ENCODE measurements at places on chromosomes 7 and 10.

DNA sequence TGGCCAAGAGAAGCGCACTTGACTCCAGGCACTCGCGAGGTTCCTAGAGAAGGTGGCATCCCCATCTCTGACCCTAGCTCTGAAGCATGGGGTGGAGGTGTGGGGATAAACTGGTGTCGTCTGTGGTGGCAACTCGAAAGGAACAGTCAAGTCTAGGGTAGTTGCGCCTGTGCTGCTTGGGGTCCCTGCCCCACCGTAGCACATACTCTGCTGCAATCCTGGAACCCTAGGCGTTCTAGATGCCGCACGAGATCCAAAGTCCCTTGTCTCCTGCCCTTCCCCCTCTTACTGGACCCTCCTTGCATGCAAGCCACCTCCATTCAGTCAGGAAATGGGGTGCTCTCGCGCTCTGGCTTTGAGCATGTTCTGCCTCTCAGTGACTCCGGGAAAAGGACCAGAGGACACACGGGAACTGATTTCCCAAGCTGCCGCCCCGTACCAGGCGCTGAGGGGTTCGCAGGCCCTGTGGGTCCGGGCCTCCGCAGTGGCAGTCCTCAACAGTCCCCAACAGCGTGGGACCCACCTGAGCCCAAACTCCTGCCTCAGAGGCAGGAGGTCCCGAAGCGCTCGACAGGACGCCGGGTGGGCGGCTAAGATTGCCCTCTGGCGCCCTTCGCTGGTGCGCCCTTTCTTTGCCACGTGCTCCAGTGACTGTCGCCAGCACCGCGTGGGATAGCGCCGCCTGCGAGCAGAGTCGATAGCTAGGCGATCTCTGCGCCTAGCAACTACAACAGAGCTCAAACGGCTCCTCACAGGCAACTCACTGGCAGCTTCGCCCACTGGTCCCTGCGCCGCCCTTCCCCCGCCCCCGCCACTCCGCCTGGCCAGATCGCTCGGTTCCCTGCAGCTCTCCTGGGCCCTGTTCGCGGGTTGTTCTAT, 452.0 kb downstream of the REEP3 start:
- no peak overlapping the region for H3K4me3 ChIP-seq
- no peak overlapping the region for H3K27ac ChIP-seq
- H3K4me1 ChIP-seq, result peaks cover 3% of the 10 kb centered on the region
- no peaks in the 10 kb centered on the region for H3K27me3 ChIP-seq
- no peaks in the 10 kb centered on the region for H3K36me3 ChIP-seq

- H3K4me1 ChIP-seq, result peaks cover 41% of the 10 kb centered on the region
- H3K27me3 ChIP-seq, result no peaks in the 10 kb centered on the region
- DNase-seq, result peak; percentile 18
- H3K36me3 ChIP-seq, result peaks cover 17% of the 10 kb centered on the region
Measured at GRCh38 chr10:21740989-21741388, 207.0 kb downstream of the MLLT10 start.

- no peaks in the 10 kb centered on the region for H3K27me3 ChIP-seq
- peak overlapping the region; percentile 79 for H3K27ac ChIP-seq
- H3K36me3 ChIP-seq, result peaks cover 18% of the 10 kb centered on the region
- H3K4me1 ChIP-seq, result peaks cover 32% of the 10 kb centered on the region
- DNase-seq, result no peak
- H3K4me3 ChIP-seq, result no peak overlapping the region
Measured at GRCh38 chr10:43160046-43160920, 22.0 kb downstream of the CSGALNACT2 start.

DNA sequence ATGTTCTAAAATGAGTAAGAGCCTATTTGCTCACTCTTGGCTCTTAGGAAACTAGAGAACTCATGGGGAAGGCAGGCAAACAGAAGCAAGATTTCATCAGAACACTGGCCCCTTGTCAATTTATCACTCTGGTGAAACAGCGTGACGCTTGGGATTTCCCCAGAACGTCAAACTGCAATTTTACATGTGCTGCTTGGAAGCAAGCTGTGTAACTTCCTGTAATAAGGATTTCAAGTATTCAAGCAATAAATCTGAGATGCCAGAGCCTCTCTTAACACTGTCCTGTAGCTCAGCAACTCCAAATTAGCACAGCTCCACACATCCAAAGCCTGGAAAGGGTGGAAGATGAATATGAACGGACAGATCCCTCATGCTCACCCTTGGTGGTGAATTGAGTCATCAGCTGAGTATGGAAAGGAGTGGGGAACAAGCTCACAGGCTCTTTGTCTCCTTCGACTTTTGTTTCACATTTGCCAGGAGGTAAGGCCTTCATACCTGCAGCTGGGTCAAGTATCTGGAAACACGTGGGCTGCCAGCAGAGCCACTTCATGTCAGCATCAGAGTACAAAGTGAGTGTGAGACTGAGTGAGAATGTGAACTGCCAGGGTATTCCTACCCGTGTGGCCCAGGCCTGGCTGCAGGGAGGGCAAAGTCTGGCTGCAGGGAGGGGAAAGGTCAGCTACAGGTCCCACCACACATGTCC, 140.4 kb upstream of the NAMPT start:
- H3K27ac ChIP-seq, result peak overlapping the region; percentile 90
- DNase-seq, result peak; percentile 15
- peaks cover 27% of the 10 kb centered on the region for H3K27me3 ChIP-seq
- H3K36me3 ChIP-seq, result peaks cover 2% of the 10 kb centered on the region
- peak overlapping the region; percentile 21 for H3K4me3 ChIP-seq

- H3K4me3 ChIP-seq, result no peak overlapping the region
- no peaks in the 10 kb centered on the region for H3K4me1 ChIP-seq
- H3K27me3 ChIP-seq, result no peaks in the 10 kb centered on the region
- H3K36me3 ChIP-seq, result no peaks in the 10 kb centered on the region
Measured at GRCh38 chr10:56679578-56679977, 318.5 kb upstream of the ZWINT start.

GRCh38 chr7:11667810-11668185, 164.2 kb downstream of the THSD7A start:
- no peak for DNase-seq
- no peaks in the 10 kb centered on the region for H3K27me3 ChIP-seq
- H3K27ac ChIP-seq, result no peak overlapping the region
- H3K4me1 ChIP-seq, result no peaks in the 10 kb centered on the region
- H3K36me3 ChIP-seq, result no peaks in the 10 kb centered on the region

DNA sequence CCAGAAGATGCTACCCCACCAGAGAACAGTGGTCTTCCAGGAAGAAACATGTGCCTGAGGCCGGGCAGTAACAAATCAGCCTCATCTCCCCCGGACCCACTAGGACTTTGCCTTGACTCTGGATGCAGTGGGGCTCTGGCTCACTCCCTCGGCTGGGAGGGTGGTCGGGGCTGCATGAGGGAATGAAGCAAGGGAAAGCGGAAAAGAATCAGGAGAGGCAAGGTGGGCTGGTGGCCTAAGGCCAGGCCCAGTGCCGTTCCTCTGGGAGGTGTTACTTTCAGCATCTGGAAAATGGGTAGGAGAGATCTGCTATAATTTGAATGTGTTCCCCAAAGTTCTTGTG, 51.8 kb downstream of the CLEC2L start:
- peaks cover 9% of the 10 kb centered on the region for H3K36me3 ChIP-seq
- peaks cover 6% of the 10 kb centered on the region for H3K4me1 ChIP-seq
- no peak for DNase-seq

DNA sequence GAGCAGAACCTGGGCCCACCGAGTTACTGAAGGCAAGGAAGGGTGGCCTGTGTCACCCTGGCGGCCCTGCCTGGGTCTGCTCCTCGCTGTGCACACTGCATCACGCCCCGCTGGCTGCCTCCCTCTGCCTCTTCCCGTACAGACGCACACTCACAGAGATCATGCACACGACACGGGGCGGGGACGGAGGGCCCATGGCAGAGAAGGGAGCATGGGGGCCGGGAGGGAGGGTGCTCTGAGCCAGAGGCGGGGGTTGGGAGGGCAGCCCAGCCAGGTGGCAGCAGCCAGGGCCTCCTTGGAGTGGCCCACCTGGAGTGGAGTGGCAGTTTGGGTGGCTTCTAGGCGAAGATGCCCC, 16.6 kb downstream of the BUD23 start:
- no peak overlapping the region for H3K27ac ChIP-seq
- H3K4me3 ChIP-seq, result no peak overlapping the region
- no peaks in the 10 kb centered on the region for H3K27me3 ChIP-seq
- H3K36me3 ChIP-seq, result peaks cover 8% of the 10 kb centered on the region
- no peak for DNase-seq
- H3K4me1 ChIP-seq, result peaks cover 14% of the 10 kb centered on the region

GRCh38 chr10:130960531-130960930, 351.0 kb downstream of the TCERG1L start:
- DNase-seq, result no peak
- H3K4me3 ChIP-seq, result no peak overlapping the region

DNA sequence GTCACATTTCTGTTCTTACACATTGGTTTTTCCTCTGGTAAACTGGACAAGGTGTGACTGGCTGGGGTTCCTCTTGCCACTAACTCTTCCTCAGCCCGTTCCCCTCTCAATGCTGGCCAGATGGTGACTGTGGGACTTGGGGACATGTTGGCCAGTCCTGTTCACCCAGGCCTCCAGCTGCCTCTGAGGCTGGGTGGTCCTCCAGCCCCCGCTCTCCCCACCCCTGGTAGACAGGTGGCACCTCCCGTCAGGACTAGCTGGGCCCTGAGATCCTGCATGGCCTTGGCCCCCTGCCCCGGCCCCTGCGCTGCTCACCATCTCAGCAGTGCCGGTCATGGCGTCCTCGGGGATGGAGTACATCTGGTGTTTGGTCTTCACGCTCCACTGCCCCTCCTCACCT, 10.8 kb upstream of the MYL7 start:
- DNase-seq, result no peak
- no peaks in the 10 kb centered on the region for H3K4me1 ChIP-seq
- no peaks in the 10 kb centered on the region for H3K36me3 ChIP-seq
- H3K4me3 ChIP-seq, result no peak overlapping the region

GRCh38 chr10:6597478-6597877, 17.4 kb upstream of the PRKCQ start:
- H3K27ac ChIP-seq, result peak overlapping the region; percentile 51
- H3K27me3 ChIP-seq, result no peaks in the 10 kb centered on the region
- no peak overlapping the region for H3K4me3 ChIP-seq
- H3K4me1 ChIP-seq, result peaks cover 62% of the 10 kb centered on the region
- peaks cover 9% of the 10 kb centered on the region for H3K36me3 ChIP-seq
- DNase-seq, result no peak

DNA sequence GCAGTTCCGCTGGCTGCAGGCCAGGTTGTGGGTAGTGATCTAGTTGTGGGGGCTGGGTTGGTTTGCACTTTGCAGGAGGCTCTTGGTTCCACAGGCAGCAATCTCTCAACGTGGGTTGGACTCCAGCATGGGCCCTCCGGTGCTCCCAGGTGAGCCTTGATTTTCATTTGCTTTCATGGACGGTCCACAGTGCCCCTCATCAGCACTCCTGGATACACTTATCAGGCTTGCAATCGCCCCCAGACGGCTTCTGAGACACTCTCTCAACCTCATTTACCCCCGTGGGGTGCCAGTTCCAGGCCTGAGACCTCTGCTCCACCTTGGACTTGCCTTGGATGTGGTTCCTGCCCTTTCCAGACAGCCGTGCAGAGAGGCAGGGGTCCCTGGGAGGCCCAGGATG, 31.3 kb upstream of the ZNF273 start:
- H3K4me1 ChIP-seq, result no peaks in the 10 kb centered on the region
- no peak for DNase-seq
- H3K4me3 ChIP-seq, result no peak overlapping the region
- H3K27ac ChIP-seq, result no peak overlapping the region
- H3K27me3 ChIP-seq, result peaks cover 38% of the 10 kb centered on the region
- no peaks in the 10 kb centered on the region for H3K36me3 ChIP-seq

DNA sequence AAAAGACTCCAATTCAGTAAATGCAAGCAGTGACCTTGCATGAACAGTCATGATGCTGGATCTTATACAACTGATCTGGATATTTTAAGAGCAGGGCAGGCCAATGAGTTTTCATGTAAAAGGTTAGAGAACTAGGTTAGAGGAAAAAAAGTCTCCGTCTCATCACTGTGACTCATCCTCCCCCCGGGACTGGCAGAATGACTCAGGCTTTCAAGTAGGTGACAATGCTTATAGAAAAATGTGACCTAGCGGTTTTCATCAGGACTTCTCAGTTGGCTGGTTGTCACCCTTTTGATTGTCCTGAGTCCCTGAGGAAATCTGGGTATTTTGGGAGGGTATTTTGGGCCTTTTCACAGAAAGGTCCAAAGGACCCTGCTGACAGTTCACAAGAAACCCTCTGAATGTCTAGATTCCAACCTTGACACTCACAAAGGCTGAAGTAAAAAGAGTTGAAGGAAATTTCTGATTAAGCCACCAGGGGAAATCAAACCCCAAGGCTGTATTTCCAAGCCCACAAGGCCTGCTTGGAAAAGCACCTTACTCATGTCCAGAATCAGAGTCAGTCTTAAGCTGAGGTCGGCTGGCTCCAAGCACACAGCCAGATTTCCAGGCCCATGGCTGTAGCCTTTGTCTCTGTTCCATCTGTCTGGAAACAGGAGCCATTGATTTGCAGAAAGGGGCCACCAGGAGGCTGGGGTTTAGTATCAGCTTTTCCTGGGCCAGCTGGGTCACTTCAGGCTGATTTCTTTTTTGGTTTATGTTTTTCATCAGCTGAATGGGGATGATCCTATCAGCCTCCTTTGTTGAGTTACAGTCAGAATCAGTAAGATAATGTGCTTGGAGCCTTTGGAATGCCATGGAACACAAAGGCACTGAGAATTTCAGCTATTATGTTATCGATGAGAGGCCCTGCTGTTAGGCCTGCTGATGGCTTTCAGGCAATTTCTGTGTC, 226.4 kb upstream of the HABP2 start:
- peaks cover 13% of the 10 kb centered on the region for H3K27me3 ChIP-seq
- H3K36me3 ChIP-seq, result no peaks in the 10 kb centered on the region
- H3K4me3 ChIP-seq, result no peak overlapping the region
- DNase-seq, result no peak

GRCh38 chr10:48805848-48806247, 121.2 kb downstream of the WDFY4 start:
- H3K4me1 ChIP-seq, result no peaks in the 10 kb centered on the region
- no peak overlapping the region for H3K27ac ChIP-seq
- H3K36me3 ChIP-seq, result no peaks in the 10 kb centered on the region
- H3K27me3 ChIP-seq, result no peaks in the 10 kb centered on the region

GRCh38 chr7:125099519-125099918, 169.9 kb upstream of the POT1 start:
- no peak overlapping the region for H3K4me3 ChIP-seq
- no peak overlapping the region for H3K27ac ChIP-seq
- H3K27me3 ChIP-seq, result no peaks in the 10 kb centered on the region
- peaks cover 3% of the 10 kb centered on the region for H3K36me3 ChIP-seq
- H3K4me1 ChIP-seq, result no peaks in the 10 kb centered on the region

Measured in T-helper 17 cell (primary cell).